ENCODE measurements at places on chromosomes 2 and 18. TPM values are rescaled to one million over a fixed set of nuclear protein-coding genes. Genes with fewer than 3 reads are reported as not detected.

The XIRP2 gene
- total RNA-seq = 0.15 TPM

The CCDC85A gene
- not detected for total RNA-seq

The RAB27B gene
- total RNA-seq = 8.5 TPM

The HOXD11 gene
- total RNA-seq = not detected

The CHRND gene
- not detected for total RNA-seq

The KCNIP3 gene
- total RNA-seq = not detected

The CRACDL gene
- 0.10 TPM for total RNA-seq

The ATP6V1C2 gene
- not detected for total RNA-seq

The TCF4 gene
- 2.4 TPM for total RNA-seq

The KCNG2 gene
- not detected for total RNA-seq

The RABL2A gene
- total RNA-seq = 22.5 TPM

The YWHAQ gene
- 160 TPM for total RNA-seq

The ITM2C gene
- 29.3 TPM for total RNA-seq

The IL36RN gene
- total RNA-seq = not detected

The GREB1 gene
- 0.35 TPM for total RNA-seq

The CTAGE1 gene
- not detected for total RNA-seq

The CPO gene
- total RNA-seq = not detected

The IL36B gene
- not detected for total RNA-seq

The ALK gene
- not detected for total RNA-seq

The LRATD1 gene
- total RNA-seq = not detected

The OTOS gene
- total RNA-seq = not detected

The GLI2 gene
- not detected for total RNA-seq

The MYOM1 gene
- 1.4 TPM for total RNA-seq

The CLHC1 gene
- 10.6 TPM for total RNA-seq
